ENCODE measurements at places on chromosomes 3 and 15. TPM values are rescaled to one million over a fixed set of nuclear protein-coding genes. Genes with fewer than 3 reads are reported as not detected.

Gene TUSC7
- not detected for total RNA-seq

Gene GOLGA8R
- 0.90 TPM for total RNA-seq

Gene ERICH6
- total RNA-seq = 0.24 TPM

Gene FEZF2
- total RNA-seq = not detected

Gene NGLY1
- 37.0 TPM for total RNA-seq

GRCh38 chr3:88267-88666, 108.3 kb upstream of the CHL1 start:
- DNase-seq = no peak

GRCh38 chr15:26767169-26767670, 5.6 kb downstream of the GABRB3 start:
- DNase-seq = no peak

DNA sequence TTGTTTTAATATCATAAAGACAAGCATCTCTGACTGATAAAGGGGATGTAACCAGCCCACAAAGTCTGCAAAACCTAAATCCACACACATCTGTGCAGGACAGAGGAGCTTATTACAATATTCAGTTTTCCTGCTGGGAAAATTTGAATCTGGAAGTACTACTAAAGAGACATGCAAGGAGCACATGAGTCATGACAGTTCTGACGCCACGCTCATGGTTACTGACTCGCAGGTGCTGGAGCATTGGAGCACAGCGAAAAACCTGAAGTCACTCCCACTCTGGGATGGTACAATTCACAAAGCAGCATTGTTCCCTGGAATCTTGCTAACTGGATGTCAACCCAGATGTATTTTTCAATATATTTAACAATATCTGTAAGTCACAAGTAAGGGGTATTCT, 7.6 kb upstream of the ISL2 start:
- no peak for DNase-seq

DNA sequence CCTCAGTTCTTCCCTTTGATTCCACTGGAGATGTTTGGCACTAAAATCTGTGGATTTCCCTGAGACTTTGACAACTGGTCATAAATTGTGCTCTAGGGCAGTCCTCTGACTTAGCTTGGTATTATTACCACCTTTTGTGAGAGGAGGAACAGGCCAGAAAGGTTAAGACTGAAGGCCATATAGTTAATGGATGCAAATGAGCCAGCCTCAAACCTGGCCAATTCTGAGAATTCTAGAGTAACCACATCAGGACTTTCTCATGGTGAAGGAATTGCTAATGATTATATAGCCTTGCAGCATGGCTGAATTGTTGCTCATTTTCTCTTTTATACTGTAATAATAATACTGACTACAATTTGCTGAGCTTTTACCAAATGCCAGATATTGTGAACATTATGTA, 162.5 kb downstream of the CADPS start:
- no peak for DNase-seq

DNA sequence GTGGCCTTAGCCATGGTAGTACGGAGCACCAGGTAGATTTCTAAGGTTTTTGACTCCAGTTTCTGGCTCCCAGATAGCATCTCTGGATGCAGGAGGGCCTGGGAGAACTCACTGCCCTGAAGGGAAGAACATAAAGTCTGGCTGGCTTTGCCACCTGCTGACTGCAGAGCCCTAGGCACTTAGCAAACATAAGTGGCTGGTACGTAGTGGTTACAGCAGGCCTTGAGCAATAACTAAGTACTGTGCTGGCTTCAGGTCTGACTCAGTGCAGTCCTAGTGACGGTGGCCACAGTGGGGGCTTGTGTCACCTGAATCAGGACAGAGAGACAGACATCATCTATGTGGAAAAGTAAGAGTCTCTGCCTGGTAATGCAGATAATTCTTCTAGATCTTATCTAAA, 871.1 kb downstream of the PDCD6IP start:
- no peak for DNase-seq

DNA sequence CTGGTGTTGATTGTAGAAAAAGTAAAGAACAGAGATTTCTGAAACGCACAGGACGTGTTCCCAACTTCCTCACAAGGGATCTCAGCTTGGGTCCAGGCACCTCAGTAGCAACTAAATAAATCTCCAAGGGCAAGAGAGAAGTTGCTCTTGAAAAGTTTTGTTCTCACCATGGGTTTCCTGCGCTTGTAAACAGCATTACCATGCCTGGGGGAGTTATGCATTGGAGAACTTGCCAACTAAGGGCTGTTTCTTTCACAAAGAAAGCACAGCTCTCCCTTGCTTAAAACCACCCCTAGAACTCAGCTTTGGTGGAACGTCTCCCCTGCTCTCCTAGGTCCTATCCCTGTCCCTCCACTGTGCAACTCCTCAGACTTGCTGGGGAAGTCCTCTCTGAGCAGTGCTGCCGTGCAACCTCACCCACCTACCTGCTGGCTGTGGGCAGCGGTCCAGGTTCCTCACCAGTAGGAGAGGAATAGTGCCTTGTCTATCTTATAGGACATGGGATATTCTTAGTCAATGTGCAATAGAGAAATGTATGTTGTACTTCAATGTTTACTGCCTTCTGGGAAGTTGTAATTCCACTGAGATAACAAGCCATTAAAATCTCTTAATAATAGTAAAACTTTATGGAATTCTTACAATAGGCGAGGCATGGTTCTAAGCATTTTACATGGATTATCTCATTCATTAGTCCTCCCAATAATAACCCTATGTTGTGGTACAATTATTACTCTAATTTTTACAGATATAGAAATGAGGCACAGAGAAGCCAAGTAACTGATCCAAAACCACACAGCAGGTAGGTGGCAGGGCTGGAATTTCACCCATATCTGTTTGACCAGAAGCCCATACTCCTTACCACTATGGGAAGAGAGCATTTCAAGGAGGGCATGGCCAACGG, 51.5 kb downstream of the UMPS start:
- DNase-seq = no peak

DNA sequence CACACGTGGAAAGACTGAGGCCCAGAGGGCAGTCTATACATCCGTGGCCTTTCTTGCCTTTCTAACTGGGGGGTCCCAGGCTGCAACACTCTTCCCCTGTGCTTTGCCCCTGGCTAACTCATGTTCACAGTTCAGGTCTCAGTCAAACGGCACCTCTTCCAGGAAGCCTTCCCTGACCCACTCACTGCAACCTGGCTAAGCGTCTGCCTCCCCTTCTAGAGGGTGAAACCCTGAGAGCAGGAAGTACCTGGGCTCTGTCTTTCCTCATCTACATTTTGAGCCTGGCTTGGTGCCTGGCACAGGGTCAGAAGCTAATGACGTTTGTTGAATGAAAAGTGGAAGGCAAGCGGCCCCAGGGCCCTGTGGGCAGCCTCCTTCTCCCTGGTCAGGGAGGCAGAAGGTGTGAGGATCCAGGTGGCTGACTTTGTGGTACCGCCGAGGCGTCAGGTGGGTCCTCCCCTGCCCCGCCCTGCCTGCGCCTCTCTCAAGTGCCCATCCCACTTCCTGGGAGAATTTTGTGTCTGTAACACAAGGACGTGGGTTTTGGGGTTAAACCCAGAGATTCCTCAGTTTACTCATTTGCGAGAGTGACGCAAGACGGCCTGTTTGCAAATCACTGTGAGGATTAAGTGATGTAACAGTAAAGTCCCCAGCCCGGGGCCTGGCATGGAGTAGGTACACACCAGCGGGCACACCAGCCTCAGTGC, 32.1 kb downstream of the DNASE1L3 start:
- DNase-seq = no peak

GRCh38 chr15:96323319-96324145, 7.0 kb upstream of the NR2F2 start:
- DNase-seq = no peak

- DNase-seq = no peak
These were observed 27.0 kb downstream of the PSTPIP1 start for GRCh38 chr15:77021803-77022381.
